ENCODE measurements at places on chromosomes 16 and 17. TPM values are rescaled to one million over a fixed set of nuclear protein-coding genes. Genes with fewer than 3 reads are reported as not detected.

KRTAP9-8 gene
- not detected for total RNA-seq

ENPP7 gene
- not detected for total RNA-seq

SUMO2 gene
- total RNA-seq = 60.1 TPM

NFAT5 gene
- total RNA-seq = 77.3 TPM

ZFPM1 gene
- 2.5 TPM for total RNA-seq

VAT1L gene
- total RNA-seq = 10.4 TPM

SPATA32 gene
- total RNA-seq = not detected

MYADML2 gene
- total RNA-seq = not detected

CALB2 gene
- total RNA-seq = 0.81 TPM

KRT25 gene
- total RNA-seq = not detected

MMP15 gene
- 3.8 TPM for total RNA-seq

GRCh38 chr16:78523212-78523985 is 423.9 kb downstream of the WWOX start:
- DNase-seq = no peak

- no peak for DNase-seq
Measured at GRCh38 chr16:50692999-50693781, at the start of gene NOD2. NOD2 (plus strand) TSS chr16:50693606; CDS start chr16:50699496, 5,890 bp downstream.

DNA sequence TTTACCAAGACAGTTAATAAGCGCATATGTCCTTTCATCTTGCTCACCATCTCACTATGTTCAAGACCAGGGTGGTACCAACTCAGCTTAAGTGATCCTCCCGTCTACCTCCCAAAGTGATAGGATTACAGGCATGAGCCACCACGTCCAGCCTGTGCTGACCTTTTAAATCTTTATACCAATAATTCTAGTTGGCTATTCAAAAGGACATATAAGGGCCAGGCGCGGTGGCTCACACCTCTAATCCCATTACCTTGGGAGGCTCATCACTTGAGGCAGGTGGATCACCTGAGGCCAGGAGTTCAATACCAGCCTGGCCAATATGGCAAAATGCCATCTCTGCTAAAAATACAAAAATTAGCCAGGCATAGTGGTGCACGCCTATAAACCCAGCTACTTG is 2.4 kb downstream of the CEP95 start:
- DNase-seq = no peak

DNA sequence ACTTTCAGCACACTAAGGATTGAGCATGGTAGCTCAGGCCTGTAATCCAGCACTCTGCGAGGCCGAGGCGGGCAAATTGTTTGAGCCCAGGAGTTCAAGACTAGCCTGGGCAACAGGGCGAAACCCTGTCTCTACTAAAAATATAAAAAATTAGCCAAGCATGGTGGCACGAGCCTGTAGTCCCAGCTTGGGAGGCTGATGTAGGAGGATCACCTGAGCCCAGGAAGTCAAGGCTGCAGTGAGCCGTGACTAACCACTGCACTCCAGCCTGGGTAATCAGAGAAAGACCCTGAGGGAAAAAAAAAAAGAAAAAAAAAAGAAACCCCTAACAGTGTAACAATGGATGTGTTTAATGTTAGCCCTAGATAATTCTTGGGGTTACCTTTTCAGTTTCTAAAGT is 24.0 kb downstream of the PARN start:
- no peak for DNase-seq

DNA sequence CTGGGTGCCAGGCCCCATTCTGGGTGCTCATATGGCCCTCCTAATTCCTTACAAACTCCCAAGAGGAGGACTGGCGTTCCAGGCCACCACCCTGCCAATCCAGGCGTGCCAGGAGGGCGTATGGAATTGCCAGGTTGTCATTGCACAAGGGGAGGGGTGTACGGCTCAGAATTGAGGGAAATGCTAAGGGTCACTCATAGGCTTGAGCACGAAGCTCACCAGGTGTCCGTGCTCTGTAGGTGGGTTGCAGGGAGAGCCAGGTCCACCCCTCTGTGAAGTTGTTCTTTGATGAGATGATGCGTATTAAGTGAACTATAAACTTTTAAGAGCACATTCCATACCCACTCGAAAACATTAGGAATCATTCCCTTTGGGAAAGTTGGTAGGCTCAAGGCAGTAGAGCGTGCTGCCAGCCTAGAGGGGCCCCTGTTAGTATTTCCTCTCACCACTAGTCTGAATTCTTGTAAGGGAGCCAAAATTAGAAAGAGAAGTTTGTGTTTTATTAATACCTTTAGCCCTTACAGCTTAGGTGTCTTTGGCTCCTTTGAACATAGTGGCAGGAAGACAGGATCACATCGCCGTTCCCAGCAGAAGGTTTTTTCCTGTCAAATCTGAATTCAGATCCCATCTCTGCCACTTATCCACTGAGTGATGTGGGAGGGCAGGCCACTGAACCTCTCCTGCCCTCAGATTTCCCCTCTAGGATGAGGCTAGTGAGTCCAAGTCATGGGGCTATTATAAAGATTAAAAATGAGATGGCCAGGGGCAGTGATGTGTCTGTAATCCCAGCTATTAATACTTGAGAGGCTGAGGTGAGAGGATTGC is 38.7 kb upstream of the NFAT5 start:
- no peak for DNase-seq

DNA sequence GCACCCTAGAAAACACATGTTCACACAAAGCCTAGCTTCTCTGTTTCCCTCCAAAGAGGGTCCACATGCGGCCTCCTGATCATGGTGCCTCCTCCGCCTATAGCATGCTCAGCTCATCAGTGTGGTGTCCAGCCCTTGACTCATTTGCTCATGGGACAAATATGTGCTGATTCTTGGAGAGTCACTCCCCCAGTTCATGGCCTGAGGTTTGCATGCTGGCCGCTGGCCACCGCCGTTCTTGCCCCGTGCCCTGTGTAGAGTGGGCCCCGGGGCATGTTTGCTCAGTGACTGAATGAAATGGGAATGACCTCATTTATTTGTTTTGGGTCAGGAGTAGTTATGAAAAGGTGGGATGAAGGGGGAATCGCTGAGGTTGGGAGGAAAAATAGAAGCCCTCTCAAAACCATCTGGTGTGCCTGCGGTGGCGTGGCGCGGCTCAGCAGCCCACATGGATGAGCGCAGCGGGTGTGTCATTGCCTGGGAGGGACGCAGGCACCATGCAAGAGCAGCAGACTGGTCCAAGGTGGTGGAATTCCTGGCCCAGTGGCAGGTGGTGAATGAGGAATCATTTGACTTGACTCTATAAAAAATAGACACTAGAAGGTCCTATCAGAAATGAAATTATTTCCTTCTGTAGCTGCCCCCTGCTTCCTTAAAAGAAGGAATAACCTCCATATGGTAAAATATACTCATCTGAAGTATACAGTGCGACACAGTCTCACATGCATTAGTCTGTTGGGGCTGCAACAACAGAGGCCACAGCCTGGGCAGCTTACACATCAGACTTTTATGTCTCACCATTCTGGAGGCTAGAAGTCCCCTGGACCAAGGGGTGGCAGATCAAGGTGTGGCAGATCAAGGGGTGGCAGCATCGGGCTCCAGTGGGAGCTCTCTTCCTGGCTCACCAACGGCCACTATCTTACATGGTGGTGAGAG is 31.7 kb downstream of the CRISPLD2 start:
- DNase-seq = no peak

- DNase-seq = no peak
Measured at GRCh38 chr16:89811321-89811720, 5.1 kb downstream of the FANCA start.

- no peak for DNase-seq
Measured at GRCh38 chr16:87358250-87358649, 25.3 kb downstream of the FBXO31 start.

GRCh38 chr17:9002606-9003354 is 18.5 kb upstream of the NTN1 start:
- no peak for DNase-seq

- DNase-seq = no peak
Measured at GRCh38 chr17:79177877-79178276, 103.3 kb downstream of the ENGASE start.

- no peak for DNase-seq
Measured at GRCh38 chr17:15239491-15239890, 25.6 kb downstream of the PMP22 start.

GRCh38 chr16:64122177-64122576 is 999.7 kb downstream of the CDH11 start:
- no peak for DNase-seq

- no peak for DNase-seq
Measured at GRCh38 chr17:14070344-14070984, 1.2 kb downstream of the COX10 start.

DNA sequence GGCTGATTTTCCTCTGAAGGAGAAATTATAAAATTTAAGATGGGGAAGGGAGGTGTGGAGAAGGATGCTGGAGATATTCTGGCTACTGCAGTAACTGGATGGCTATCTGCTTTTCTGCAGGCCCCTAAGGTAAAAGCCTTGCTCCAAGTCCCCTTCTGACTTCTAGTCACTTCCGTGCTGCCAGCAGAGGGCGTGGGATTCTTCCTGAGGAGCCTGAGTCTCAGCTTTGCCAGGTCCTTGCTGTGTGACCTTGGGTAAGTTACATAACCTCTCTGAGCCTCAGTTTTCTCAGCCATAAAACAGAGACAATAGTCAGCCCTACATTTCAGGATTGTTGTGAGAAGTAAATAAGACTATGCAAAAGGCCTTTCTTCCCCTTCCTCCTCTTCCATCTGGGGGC is 24.3 kb upstream of the TMEM220 start:
- no peak for DNase-seq

- DNase-seq = no peak
Measured at GRCh38 chr17:72332367-72332766, 211.5 kb downstream of the SOX9 start.

DNA sequence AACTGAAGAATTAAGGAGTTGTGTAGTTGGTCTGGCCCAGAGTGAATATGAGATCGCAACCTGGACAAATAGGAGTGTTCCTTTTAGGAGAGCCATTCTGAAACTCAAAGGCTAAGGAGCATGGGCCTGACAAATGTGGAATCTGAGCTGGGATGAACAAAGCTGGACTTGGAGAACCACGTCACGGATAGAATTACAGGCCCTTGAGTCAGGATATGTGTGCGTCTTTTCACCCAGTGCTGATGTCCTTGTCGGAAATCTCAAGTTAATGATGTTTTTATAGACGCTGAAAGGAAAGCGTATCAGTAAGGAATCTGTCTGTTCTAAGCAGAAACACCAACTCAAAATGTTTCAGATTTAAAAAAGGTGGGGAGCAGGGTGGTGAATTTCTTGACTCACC is 173.8 kb upstream of the ZKSCAN2 start:
- DNase-seq = no peak

GRCh38 chr16:2092866-2093265 is 42.8 kb downstream of the PKD1 start:
- no peak for DNase-seq

DNA sequence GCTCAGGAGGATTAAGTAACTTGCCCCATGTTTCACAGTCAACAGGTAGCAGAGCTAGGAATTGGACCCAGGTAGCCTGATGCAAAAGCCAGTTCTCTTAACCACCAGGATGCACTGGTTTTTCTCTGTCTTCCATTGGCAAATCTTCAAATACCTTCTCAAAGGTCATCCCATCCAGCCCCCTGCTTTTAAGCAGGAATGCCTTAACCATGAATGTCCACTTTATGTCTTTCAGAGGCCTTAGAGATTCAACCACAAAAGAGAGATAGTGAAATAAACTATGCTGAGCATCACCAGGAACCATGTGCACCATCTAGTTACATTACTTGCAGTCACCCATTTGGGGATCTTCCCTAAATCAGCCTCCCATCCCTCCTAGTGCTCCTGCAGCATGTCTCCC is 94.3 kb downstream of the C17orf67 start:
- no peak for DNase-seq

DNA sequence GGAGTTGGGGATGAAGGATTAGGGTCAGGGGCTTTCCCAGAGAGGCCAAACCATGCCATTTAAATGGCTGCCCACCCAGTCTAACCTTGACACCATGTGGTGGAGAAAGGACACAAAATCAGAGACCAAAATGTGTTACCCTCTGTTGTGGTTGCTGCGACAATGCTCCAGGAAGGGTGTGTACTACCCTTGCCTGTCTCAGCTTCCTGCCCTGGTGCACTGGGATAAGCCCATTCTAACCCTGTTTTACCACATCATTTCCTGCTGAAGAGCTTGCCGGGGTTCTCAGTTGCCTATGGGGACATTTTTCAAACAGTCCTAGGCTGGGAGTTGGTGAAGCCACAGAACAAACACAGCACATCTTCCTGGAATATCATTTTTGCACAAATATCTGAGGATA is 4.9 kb downstream of the OR4D1 start:
- DNase-seq = no peak

- no peak for DNase-seq
Measured at GRCh38 chr17:32298721-32299579, 33.3 kb downstream of the RHBDL3 start.

DNA sequence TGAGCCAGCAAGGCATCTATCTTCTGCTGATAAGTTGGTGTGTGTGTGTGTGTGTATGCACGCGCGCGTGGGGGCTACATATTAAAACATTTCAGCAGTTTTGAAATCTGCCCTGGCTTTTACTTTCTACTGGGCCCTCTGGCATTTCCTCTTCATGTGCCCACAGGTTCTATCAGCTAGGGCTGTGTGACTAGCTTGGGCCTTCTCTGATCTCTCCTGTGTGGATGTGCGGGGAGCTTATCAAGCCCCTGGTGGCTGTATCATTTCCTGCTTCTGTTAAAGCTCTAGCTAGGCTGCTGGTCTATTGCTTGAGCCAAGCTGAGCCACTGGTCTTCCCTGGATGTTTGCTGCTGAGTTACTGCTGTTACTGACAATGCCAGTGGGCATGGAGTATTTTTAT is 132.5 kb downstream of the AATF start:
- no peak for DNase-seq

DNA sequence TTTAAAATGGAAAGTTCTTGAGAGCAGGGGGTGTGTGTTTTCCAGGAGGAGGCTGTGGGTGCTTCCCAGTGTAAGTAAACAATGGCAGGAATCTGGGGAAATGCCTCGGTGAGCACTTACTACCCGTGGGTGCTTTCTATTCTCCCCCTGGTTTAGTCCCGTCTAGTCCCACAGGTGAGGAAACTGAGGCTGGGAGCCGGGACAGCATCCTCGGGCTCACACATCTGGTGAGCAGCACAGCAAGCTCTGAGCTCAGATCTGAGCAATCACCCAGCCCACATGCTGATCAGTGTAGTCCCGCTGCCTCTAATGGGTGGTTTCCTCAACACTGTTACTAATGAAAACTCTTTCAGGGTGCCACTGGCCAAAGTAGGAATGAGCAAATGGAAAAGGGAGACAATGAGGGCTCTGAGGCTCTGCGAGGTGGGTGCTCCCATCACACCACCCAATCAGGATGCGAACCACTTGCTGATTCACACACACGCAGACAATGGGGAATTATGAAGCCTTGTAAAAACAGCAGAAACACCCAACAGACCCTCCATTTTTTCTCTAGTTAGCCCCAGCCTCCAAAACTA is 202.6 kb downstream of the PARN start:
- DNase-seq = no peak
